ENCODE measurements at places on chromosomes 2 and 18.
A peak's percentile ranks its signal among the peaks of the same experiment; 100 is the strongest.

- no peak for DNase-seq
Measured at GRCh38 chr2:210599476-210599875, 43.1 kb downstream of the CPS1 start.

- DNase-seq: no peak
Measured at GRCh38 chr2:110650346-110650745, 27.5 kb downstream of the BUB1 start.

GRCh38 chr2:83113953-83114352, 1345.1 kb downstream of the SUCLG1 start:
- no peak for DNase-seq

- no peak for DNase-seq
Measured at GRCh38 chr2:216068-216467, 47.8 kb downstream of the SH3YL1 start.

DNA sequence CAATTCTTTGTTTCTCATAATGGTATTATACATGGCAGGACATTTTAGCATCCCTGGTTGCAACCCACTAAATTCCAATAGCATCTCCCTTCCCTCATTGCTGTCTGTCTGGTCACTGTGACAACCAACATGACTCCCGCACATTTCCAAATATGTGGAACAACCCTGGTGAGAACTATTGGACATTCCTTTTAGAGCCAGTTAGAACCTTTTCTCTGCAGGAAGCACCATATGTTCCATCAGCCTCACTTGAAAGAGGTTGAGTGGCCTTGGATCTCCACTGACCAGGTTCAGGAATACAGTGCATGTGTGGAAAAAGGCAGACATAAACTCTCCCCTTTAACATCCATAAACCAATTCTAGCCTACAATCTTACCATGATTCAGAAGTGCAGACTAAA, 25.9 kb upstream of the GLS start:
- no peak for DNase-seq

- peak; percentile 80 for DNase-seq
Measured at GRCh38 chr18:12946549-12947284, 1.1 kb upstream of the SEH1L start.

DNA sequence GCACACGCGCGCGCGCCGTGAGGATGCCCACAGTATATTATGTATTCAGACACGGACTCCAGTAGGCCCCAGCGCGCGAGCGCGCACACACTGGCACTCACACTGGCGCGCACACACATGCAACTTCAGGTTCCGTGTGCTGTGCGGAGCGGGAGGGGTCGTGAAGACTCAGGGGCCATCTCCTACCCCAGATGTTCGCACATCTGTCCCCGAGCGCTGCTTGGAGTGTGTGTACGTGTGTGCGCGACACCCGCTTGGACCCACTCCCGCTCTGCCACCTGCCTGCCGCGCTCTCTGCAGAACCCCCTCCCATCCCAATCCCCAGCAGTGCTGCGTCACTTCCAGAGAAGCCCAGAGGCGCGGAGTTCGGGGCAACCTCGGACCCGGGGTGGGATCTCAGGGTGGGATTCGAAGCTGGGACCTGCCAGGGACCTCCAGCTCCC, 2.6 kb downstream of the NRP2 start:
- DNase-seq: no peak

GRCh38 chr18:40907842-40908241, 1047.2 kb upstream of the PIK3C3 start:
- no peak for DNase-seq

DNA sequence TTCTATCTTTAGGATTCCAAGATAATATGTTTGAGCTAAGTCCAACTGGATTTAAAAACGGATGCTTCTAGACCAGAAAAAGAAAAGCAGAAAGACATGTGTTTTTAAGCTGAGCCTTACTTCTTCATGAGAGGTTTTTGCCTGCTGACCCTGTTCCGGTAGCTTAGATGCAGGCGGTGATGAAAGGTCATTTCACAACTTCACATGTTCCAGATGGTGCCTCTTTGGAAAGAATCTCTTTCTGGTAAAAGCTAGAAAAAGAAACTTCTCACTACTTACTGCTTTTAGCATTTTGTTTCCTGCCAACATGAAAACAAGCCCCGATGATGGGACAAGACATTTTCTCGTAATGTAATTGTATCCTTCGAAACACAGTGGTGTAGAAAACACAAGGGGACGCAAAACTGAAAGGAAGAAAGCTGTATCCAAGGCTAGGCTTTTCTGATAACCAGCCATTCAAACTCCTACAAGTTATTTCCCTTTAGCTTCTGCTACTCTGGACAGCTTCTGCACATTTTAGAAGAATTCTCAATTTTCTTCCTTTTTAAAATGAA, 407.3 kb upstream of the LYPD1 start:
- no peak for DNase-seq

DNA sequence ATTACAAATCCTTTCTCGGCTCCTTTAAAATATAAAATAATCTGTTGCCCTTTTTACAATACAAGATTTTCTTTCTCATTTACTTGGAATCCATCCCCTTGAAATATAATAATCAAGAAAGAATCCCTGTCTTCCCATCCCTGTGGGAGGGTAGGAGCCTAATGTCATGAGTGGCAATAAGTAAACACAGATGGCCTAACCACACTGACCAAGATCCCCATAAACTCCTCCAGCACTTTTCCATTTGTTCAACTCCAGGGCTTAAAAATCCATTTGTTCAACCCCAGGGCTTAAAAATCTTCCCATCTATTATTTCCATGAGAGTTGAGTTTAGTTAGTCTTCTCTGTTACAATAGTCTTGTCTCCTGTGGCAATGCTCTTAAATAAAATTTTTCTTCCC, 297.6 kb downstream of the CDH7 start:
- DNase-seq: no peak

- DNase-seq: no peak
Measured at GRCh38 chr2:206189691-206190090, 30.0 kb downstream of the EEF1B2 start.

GRCh38 chr2:11396467-11397445, 52.3 kb upstream of the ROCK2 start:
- DNase-seq: peak; percentile 33

DNA sequence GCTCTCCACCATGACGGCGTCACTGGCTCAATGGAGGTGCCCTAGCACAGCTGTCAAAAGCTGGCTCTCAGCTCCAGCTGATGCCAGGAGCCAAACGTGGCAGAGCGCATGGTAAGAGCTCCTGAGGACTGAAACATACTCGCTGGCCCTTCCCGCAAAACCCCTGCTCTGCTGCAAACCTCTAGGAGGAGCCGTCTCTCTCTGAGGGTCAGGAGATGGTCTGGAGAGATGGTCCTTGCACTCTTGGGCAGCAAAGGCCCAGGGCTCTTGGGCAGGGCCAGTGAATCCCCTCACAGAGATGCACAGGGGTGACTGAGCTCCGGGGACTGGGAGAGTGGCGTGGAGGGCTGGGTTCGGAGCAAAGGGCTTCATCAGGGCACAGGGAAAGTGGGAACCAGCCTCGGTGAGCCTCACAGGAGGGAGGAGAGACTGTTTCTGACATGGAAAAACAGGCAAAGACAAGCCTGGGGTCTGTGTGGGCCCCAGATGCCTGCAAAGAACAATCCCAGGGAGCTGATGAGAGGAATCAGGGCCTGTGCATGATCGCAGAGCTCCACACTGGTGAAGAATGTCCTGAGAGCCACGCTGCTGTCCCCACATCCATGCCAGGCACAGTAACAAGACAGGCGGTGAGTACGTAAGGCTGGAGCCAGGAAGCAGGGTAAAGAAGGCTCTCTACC, 17.2 kb downstream of the SNORC start:
- peak; percentile 79 for DNase-seq

GRCh38 chr2:72979896-72980295, 62.6 kb downstream of the EMX1 start:
- DNase-seq: no peak

- no peak for DNase-seq
Measured at GRCh38 chr2:86065512-86065911, 40.2 kb downstream of the POLR1A start.

DNA sequence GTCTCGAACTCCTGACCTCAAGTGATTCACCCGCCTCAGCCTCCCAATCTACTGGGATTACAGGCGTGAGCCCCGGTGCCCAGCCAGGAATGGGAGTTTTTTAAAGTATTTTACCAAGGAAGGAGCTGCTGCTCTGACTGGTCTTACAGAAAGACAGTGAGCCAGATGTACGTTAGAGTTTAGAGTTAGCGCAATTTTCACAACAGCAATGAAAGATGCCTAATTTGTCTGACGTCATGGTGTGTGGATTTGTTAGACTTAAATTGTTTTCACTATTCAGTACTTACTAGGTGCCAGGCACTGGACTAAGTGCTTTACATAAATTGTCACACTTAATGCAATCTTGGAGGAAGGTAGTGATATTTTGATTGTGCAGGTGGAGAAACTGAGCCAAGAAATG, 12.4 kb upstream of the RPL37A start:
- DNase-seq: no peak

DNA sequence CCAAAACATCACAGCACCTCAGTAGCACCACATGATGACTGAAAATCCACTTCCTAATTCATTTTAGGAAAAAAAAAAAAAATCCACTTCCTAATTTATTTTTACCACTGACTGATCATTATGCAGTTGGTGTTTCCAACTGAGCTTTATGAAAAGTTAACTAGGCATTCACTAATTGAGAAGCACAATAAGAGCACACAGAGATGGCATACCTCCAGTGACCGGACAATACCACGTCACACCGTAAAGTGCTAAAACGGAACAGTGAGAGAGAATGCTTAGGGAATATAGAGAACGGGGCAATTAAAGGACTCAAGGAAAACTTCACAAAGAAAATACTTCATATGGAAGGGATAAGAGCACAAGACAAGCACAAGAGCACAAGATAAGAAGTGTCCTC, 212.5 kb downstream of the NBAS start:
- DNase-seq: no peak

DNA sequence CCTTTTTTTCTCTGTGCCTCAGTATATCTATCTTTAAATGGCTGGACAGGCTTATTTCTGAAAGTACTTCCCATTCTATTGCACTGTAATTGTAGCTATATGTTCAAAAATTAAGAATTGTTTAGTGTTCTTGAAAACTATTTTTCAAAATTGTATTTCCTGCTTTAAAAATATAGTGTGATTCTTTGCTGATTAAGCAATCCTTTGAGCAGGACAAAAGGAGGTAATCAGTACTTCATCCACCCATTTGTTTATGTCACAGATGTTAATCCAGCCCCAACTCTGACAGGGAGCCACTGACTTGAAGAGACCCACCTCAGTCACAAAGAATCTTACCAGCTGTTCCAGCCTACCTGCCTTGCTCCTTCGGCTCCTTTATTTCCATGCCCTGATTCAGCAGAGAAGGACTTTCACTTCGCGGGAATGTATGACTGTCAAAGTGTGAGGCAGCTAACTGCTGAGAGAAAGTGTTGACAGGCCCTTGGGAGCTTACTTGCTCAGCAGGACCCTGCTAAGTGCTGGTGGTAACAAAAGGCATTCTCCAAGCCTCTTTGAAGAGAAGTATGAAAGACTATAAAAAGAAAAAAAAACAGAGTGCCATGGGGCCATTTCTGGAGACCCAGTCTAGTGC, 393.3 kb upstream of the CYRIA start:
- DNase-seq: peak; percentile 87

- DNase-seq: no peak
Measured at GRCh38 chr18:23068570-23069310, 66.5 kb upstream of the CABLES1 start.

GRCh38 chr2:17057109-17058017, 391.7 kb upstream of the CYRIA start:
- no peak for DNase-seq

GRCh38 chr18:33833842-33834241, 255.8 kb downstream of the ASXL3 start:
- no peak for DNase-seq
